ENCODE measurements at places on chromosomes 5 and 9. TPM values are rescaled to one million over a fixed set of nuclear protein-coding genes. Genes with fewer than 3 reads are reported as not detected.

DNA sequence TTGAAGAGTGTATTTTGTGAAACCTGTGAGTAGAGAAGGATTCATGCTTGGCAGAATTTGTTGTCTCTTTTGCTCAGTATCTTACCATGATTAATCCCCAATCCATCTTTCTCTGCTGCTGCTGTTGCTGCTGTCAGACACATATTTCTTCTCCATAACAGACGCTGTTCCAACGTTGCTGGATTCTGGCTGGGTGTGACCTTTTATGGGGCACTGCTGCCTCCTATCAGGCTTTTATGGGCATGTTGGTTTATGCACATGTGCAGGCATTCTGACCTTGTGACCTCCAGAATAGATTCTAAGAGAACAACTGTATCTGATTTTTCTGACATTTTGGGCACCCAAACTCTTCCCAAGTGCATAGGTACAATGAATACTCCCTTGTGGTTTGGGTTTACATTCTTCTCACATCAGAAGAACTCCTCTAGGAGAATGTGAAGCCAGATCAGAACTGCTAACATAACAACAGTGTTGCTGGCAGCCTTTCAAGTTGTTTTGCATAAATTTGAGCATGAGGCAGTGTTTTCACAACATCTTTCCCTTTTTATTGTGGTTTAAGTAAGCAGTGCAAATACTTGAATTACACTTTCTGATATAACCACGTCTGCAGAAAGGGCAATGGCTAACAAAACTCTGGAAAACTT is 9.2 kb upstream of the ISL1 start:
- no peak for DNase-seq

The NREP gene
- 28.0 TPM for polyA plus RNA-seq

The KCNMB1 gene
- polyA plus RNA-seq = 4.6 TPM

GRCh38 chr9:118693645-118694044 is 675.6 kb downstream of the BRINP1 start:
- DNase-seq = no peak
